ENCODE measurements at places on chromosomes 13 and 19.

DNA sequence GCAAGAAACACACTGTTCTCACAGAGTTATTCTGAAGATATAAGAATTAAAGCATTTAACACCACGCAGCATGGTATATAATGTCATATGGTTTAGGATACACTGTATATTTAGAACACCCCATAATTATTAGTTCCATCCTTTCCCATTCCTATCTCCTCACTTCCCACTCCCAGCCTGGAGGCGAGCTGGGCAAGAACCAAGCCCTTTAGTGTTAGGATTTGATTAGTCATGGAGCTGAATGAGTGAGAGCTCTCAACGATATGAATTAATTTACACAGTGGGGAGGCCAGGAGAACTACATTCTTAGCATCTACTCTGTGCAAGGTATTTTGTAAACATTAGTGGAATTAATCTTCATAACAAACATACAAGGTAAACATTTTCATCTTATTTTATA is 934.3 kb downstream of the DIAPH3 start:
- no peak for DNase-seq

DNA sequence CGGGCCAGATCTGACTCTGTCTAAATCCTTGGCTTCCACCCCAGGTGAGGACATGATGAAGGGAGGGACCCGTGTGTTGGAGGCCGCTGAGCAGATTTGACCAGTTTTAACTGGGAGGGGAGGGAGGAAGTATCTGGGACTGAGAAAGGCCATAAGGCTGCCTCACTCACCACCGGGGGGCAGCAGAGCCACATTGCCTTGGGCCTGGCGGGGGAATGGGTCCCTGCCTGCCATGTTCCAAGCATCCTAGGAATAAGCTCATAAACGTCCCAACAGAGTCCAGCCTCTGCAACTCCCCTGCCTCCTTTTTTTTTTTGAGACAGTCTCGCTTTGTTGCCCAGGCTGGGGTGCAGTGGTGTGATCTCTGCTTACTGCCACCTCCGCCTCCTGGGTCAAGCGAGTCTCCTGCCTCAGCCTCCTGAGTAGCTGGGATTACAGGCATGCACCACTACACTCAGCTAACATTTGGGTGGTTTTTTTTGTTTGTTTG is 15.5 kb downstream of the MAST3 start:
- DNase-seq = peak; percentile 61

GRCh38 chr13:39422845-39423565 is 180.0 kb downstream of the LHFPL6 start:
- no peak for DNase-seq

DNA sequence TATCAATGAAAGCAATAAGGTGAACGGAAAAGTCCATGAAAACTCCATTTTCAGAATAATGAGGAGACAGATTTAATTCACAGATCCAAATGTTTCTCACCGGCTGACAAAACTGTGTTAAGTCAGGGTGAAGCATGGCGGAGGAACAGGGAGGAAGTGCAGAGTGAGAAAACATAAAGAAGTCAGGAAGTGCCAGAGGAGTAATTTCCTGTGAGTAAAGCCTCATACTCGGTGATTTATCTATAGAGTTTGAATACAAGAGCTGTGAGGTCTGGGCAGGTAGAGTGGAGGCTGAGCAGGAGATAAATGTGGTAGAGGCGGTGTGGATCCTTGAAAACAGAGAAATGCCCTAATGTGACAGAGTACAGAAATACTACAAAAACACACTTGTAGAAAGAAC is 11.4 kb downstream of the CARD8 start:
- DNase-seq = no peak

DNA sequence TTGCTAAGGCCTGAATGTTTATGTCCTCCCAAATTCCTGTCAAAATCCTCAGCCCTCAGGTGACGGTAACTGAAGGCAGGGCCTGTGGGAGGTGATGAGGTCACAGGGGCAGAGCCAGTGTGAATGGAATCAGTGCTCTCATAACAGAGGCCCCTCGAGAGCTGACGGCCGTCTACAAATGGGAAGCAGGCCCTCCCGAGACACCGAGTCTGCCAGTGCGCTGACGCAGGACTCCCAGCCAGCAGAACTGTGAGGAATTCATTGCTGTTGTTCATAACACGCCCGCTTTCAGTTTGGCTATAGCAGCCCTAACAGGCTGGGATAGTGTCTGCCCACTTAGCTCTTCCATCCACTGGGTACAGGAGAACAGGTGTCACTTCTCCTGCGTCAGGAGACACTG is 41.2 kb downstream of the CARS2 start:
- DNase-seq = no peak

GRCh38 chr13:47408546-47409319 is 511.9 kb upstream of the HTR2A start:
- DNase-seq = no peak

DNA sequence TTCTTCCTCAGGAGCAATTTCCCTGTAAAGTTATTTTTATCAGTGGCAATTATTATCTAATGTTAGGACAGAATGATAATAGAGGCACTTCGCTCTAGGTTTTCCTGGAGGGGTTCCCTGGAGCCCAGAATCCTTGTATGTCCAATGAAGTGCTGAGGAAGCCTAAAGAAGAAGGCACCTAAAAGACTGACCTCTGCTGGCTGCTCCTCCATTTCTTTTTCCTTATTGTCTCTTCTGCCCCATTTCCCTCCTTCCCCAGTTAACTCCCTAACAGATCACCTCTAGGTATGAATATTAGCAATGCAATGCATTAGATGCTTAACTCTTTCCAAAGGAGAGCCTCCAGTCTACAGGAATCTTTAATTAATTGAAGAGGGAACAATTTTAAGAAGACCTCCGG is 985.4 kb downstream of the DIAPH3 start:
- DNase-seq = no peak

GRCh38 chr13:81458170-81458569 is 1117.2 kb upstream of the SPRY2 start:
- no peak for DNase-seq

DNA sequence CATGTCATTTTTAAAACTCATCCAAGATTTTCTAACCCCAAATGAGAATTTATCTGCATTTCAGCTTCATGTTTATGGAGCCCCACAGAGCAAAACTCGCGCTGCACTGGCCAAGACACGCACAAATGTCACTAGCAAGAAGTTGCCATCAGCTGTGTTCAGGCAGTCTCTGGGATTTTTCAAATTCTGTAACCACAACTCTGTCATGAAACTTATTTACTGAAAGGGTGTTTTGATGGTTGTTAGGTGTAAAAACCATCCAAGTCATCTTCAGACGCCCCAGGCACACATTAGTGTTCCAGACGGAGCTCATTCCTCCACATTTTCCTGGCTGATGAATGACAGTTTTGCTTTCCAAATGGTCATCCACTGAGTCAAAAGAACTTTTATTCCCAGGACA is 63.4 kb downstream of the SLC7A1 start:
- DNase-seq = no peak

GRCh38 chr19:1353144-1353543 is 30.6 kb upstream of the NDUFS7 start:
- no peak for DNase-seq

DNA sequence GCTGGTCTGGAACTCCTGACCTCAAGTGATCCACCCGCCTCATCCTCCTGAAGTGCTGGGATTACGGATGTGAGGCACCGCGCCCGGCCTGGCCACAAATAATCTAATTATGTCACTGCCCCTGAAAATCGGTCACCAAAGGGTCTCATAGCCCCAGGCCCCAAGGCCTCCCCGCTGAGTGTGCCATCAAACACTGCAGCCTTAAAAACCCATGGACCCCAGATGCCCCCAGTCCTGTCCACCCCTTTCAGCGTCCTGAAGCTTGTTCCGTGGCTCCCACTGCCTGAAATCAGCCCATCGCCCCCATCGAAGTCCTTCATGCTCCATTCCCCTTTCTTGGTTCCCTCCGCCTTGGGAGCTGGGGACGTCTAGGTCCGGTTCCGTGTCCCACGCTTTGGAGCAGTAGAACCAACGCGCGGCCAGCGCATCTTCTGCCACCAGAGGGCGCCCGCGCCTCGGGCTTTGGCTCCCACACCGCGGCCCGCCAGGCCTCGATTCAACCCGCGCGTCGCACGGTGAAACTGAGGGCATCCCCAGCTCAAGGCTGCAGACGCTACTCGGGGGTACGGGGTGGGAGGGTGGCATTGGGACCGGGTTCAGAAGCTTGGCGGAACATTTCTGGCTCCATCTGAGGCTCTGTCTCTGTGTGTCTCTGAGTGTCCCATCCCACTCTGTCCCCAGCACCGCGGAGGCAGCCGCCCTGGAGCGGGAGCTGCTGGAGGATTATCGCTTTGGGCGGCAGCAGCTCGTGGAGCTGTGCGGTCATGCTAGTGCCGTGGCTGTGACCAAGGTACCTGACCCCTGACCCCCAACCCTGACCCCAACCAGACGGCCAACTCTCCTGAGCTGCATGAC is 3.5 kb downstream of the YJEFN3 start:
- peak; percentile 78 for DNase-seq

DNA sequence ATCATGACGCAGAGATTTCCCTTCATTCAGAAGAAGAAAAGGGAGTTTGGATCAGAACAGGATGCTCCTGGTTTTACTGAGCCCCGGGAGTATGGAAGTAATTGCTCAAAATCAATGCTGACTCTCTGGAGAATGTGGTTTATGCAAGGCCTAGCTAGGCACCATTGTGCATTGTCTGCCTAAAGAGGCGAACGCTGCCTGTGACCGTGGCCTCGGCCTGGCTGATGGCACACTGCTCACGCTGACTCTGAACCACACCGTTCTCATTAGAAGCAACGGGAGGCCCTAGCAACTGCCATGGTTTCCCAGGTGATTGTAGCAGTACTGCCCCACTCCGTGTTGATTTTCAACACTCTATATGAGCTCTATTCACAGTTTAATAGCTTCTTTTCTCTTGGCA is 41.7 kb upstream of the UBL3 start:
- no peak for DNase-seq

- no peak for DNase-seq
Observed at GRCh38 chr19:10884274-10884673, 12.9 kb downstream of the CARM1 start.

DNA sequence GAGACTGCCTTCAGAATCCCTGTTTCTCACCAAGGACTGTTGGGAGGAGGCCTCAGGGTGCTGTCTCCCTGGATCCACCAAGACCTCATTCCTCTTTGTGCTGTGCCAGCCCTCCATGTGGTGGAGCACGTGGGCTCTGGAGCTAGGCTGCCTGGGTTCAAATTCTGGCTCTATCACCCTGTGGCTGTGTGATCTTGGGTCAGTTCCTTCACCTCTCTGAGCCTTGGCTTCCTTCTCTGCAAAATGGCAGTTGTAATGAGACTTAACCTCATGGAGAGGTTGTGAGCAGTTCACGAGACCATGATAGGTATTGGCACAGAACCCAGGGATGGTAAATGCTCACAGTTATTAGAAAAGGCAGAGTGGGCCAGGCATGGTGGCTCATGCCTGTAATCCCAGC is 6.4 kb downstream of the PNMA8C start:
- DNase-seq = no peak

DNA sequence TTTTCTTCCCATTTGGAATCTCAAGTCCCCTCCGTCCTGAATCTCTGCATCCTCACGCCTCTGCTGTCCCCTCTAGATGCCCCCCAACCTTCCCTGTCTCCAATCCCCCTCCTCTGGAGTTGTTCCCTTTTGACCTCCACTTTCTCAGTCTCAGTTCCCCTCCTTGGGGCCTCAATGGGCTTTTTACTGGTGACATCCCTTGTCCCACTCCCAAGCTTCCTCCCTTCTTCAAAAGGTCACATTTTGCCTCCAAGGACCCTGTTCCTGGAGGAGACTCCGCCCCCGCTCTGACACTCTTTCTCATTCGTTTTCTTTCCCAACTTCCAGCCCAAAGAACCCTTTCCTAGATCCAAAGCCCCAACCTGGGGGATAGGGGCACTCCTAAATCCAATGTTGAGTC is 1.0 kb downstream of the AP2S1 start:
- DNase-seq = no peak

DNA sequence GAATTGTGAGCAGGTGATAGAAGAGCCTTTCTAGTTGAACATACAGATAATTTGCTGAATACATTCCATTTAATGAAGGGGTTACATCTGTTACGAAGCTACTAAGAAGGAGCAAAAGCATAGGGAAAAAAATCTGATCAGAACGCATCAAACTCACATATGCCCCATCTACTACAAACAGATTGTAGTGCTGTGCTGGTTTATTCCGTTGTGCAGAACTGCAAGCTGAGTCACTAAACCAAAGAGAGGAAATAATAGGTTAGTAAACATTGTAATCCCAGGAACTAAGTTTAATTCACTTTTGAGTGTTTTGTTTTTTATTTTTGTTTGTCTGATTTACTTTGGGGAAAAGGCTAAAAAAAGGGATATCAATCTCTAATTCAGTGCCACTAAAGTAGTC is 136.3 kb downstream of the CDK8 start:
- no peak for DNase-seq

GRCh38 chr19:7734220-7735203 is 2.6 kb upstream of the CLEC4G start:
- DNase-seq = no peak

GRCh38 chr13:43816401-43816889 is 29.7 kb upstream of the ENOX1 start:
- no peak for DNase-seq

GRCh38 chr13:103878891-103879605 is 812.8 kb upstream of the SLC10A2 start:
- DNase-seq = no peak

- peak; percentile 90 for DNase-seq
Observed at GRCh38 chr19:52601025-52601973, 31.2 kb downstream of the ZNF701 start.

DNA sequence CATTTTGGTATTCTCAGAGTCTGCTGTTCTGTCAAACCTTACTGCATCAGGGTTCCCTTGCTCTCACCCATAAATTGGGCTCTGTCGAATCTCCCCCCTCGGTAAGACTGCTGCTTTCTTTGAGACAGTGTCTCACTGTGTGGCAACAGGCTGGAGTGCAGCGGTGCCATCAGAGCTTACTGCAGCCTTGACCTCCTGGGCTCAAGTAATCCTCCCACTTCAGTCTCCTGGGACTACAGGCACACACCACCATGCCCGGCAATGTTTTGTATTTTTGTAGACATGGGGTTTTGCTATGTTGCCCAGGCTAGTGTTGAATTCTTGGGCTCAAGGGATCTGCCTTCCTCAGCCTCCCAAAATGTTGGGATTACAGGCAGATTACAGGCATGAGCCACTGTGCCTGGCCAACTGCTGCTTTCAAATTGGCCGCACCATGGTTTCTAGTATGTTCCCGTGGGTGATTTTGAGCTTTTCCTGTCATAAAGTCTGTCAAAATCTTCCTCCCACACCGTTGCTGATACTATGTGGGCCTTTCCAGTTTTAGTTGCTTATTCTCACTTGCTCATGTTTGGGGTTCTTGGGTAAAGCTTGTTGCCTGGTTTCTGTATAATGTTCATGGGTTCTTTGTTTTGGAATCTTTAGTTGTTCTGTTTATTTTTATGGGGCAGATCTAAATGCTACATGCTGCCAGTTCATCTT is 10.6 kb downstream of the RFC3 start:
- DNase-seq = no peak

GRCh38 chr19:30778061-30778460 is 405.9 kb downstream of the ZNF536 start:
- DNase-seq = no peak
